MG63 (cell line): ENCODE measurements at places on chromosomes 2 and 18.

DNA sequence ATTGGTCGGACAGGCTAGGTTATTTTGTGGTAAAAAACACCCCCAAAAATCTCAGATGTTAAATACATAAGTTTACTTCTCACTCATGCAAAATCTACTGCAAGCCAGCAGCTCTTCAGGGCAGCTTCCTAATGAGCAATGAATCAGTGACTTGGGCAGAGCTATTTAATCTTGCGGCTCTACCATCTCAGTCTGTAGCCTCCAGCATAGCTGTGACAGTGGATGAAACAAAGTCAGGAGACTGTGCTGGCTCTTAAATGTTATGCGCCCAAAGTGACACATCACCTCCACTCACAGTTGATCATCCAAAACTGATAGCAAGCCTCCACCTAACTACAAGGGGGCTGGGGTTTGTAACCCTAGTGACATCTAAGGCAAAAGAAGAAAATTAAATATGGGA is 571.9 kb downstream of the METTL4 start:
- DNase-seq = no peak

- DNase-seq = no peak
Observed at GRCh38 chr2:51612387-51612786, 580.5 kb upstream of the NRXN1 start.

DNA sequence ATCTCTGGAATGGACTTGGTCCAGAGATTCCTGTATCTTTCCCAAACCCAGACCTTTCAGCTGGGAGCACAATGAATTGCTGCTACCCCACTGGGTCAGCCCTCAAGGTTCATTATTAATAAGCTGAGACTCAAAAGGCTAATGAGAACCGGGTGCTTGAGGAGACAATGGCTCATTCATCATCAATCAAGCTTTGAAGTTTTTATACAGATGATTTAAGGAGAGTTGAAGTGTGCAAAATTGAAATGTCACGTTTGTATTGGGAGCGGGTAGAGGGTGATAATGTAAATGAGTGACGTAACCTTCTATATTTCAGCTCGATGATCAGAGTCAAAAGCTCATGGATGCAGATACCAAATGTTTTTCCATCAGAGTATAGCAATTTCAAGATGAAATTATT is 744.9 kb downstream of the ERBB4 start:
- no peak for DNase-seq

GRCh38 chr2:171404719-171405118 is 29.1 kb downstream of the METTL8 start:
- DNase-seq = no peak

DNA sequence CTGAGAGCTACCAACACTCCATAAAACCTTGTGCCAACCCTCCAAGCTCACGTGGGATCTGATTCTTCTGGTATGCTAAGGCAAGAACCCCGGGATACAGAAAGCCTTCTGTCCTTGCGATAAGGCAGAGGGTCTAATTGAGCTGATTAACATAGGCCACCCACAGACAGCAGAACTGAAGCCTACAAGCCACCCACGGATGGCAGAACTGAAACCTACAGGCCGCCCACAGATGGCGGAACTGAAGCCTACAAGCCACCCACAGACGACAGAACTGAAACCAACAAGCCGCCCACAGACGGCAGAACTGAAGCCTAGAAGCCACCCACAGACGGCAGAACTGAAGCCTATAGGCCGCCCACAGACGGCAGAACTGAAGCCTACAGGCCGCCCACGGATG is 216.3 kb downstream of the SNTG2 start:
- DNase-seq = no peak

GRCh38 chr2:136319237-136319636 is 201.3 kb upstream of the CXCR4 start:
- DNase-seq = no peak
